ENCODE measurements at places on chromosomes 3 and 15.

DNA sequence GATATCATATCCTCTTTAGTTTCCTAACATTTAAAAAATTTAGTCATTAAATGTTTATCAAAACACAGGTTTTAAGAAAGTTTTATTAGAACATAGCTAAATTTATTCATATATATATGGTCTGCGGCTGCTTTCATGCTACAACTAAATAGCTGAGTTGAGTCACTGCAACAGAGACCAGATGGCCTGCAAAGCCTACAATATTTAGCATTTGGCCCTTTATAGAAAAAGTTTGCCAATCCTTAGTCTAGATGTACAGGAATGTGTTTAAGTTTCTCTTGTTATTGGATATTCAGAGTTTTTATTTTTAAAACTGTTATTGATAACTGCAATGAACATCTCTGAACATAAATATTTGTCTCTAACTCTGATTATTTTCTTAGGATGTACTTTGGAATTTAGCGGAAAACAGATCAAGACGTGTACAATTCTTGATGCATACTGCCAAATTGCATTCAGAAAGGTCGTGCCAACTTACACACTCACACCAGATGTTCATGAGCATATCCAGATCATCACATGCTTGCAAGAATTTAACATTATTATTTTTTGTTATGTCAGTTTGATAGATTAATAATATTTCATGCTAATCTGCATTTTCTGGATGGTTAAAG lies 157.9 kb downstream of the STAC start:
- no peak for DNase-seq

- DNase-seq, result no peak
Observed at GRCh38 chr3:71104556-71104955, 479.0 kb downstream of the FOXP1 start.

DNA sequence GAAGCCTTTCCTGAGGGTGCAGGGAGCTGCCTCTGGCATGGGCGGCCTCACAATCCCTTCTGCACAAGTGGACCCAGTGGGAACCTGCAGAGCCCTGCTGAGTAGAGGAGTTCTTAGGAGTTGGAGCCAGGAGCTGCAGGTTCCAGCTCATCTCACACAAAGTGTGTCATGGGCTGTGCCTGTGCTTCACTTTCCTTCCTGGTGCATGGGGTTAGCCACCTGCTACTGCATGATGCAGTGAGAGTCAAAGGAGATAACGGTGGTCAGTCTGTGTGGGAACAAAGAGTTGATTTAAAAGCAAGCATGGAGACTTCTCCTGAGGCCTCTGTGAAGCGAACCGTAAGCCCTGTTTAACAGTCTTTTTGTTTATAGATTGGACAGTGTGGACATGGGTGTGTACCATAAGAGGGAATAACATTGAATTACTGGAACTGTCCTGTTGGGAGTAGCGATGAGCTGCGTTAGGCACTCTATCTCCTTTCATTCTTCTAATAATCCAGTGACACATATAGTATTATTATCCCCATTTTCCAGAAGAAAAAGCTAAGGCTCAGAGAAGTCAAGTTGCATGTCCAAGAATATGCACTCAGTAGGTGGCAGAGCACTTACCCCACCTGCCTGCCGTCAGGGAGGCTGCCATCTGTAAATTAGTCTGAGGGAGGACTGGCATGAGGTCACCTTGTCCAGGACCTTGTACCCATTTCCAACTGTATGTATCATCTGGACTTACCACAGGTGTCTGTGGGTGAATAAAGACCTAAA lies 68.7 kb upstream of the PRR23C start:
- DNase-seq, result no peak

DNA sequence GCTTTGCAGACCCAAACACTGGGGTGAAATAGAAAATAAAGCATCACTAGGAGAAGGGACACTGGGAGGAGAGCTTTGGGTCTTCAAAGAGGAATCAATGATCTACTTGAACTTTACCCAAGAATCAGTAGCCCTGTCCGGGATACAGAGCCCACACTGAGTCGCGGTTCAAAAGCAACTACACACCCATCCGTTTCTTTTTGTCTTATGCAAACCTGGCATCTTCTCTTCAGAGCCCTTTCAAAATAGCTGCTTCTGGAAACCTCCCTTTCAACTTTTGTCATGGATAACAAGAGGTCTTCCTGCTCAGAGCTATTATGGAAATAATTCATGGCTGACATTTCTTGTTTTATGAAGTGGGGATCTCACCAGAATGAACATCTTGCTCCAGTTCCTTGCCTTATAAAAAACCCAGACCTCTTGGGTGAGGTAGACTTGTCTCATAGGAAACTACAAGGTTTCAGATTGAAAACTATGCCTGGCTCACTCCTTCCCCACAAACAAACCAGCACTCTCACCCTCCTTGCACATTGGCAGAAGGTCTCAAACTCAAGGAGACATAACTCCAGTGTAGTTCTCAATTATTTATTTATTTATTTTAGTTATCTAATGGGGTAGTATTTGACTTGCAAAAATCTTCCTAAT lies 115.1 kb upstream of the ARHGEF3 start:
- DNase-seq, result no peak

GRCh38 chr15:25846377-25846776 lies 16.8 kb downstream of the ATP10A start:
- DNase-seq, result no peak

- no peak for DNase-seq
Observed at GRCh38 chr3:25153561-25153960, 274.5 kb upstream of the RARB start.

DNA sequence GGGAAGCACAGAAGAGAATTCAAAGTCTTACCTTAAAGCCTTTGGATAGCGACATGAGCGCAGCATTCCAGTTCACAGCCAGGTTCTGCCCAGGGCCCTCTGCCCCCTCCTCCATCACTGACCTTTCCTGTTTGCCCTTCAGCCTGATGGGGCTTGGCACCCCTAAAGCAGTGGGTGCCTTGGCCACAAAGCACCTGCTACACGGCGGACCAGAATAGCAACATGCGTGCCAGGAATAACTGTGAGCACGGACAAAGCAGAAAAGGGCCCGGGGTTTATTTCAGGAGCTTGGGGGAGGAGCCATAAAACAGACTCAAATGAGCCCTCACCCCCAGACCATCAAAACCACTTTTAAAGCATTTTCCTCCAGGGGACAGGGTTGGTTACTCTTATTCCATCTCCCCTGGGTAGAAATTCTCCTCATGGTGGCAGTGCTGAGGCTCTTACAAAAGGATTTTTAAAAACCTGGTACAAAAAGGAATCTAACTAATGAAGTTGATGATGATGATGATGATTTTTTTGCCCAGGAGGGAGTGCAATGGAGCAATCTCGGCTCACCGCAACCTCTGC lies 135.4 kb downstream of the KLF13 start:
- DNase-seq, result no peak

GRCh38 chr15:63212050-63213004 lies 22.9 kb downstream of the RAB8B start:
- no peak for DNase-seq
